Activated CD8-positive, alpha-beta T cell treated with anti-CD3 and anti-CD28 coated beads, Interleukin-2, amount 10 ng/mL, durations not matched to agents 7 days and 5 days (primary cell): ENCODE measurements at places on chromosomes 16 and 17. TPM values are rescaled to one million over a fixed set of nuclear protein-coding genes. Genes with fewer than 3 reads are reported as not detected.

The GAS7 gene
- total RNA-seq: 0.61 TPM

DNA sequence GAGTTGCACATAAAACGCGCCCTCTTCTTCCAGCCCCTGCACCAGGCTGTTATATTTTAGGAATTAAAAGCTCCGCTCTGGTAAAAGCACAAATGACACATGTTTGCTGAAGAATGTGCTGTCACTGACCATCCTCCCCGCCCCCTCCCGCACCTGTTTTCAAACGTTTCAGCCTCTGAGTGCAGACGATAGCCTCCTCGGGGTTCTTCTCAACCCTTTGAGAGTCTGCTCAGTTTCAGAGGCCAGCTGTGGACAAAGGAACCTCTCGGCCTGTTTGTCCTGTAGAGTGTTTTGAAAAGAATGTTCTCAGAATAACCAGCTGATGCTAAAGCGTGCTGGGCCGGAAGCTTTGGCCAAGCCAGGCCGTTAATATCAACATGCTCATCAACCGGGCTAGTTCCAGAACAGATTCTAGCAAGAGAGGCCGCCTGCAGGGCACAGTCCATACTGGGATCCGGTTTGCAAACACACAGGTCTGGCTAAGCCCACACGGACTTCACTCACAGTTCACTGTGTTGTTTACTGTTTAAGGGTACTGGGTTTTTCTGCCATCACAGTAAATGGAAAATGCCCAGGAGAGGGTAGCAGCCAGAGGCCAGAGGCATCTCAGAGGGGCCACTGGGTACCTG is 6.4 kb upstream of the CACNG4 start:
- H3K36me3 ChIP-seq: no peaks in the 10 kb centered on the region
- peaks cover 15% of the 10 kb centered on the region for H3K27me3 ChIP-seq
- H3K4me3 ChIP-seq: no peak overlapping the region

DNA sequence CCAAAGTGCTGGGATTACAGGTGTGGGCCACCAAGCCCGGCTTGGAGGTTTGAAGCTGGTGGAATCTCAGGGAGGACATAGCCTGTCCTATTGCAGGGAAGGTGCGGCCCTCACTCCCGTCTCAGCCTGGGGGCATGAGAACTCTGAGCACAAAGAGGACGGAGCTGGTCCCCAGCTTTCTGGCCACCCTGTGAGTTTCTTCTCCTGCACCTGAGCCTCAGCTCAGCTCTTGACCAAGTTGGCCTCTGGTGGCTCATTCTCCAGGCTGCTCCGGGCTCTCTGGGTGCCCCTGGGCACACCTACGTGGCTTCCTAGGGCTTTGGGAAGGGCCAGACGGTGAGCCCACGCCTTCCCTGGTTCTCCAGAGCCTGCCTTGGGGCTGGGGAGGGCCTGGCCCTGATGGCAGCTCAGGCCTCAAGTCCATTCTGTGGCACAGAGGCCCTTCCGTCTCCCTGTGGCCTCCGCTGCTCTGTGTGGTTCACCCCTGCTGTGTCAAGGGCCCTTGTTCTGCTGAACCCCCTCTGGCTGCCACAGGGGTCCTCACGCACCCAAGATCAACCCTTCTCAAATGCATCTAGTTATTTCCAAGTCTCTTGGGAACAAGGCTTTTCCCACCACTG is 6.9 kb upstream of the FASN start:
- peaks cover 42% of the 10 kb centered on the region for H3K4me1 ChIP-seq
- H3K36me3 ChIP-seq: peaks cover 7% of the 10 kb centered on the region
- no peaks in the 10 kb centered on the region for H3K27me3 ChIP-seq
- DNase-seq: no peak

- H3K4me1 ChIP-seq: no peaks in the 10 kb centered on the region
- DNase-seq: no peak
- H3K27me3 ChIP-seq: no peaks in the 10 kb centered on the region
- H3K27ac ChIP-seq: no peak overlapping the region
- peaks cover 50% of the 10 kb centered on the region for H3K36me3 ChIP-seq
Measured at GRCh38 chr16:16137110-16137509, 86.2 kb downstream of the ABCC6 start.

The TMC8 gene
- 258 TPM for total RNA-seq

The CCL8 gene
- total RNA-seq: not detected

The TLCD3B gene
- 4.6 TPM for total RNA-seq

DNA sequence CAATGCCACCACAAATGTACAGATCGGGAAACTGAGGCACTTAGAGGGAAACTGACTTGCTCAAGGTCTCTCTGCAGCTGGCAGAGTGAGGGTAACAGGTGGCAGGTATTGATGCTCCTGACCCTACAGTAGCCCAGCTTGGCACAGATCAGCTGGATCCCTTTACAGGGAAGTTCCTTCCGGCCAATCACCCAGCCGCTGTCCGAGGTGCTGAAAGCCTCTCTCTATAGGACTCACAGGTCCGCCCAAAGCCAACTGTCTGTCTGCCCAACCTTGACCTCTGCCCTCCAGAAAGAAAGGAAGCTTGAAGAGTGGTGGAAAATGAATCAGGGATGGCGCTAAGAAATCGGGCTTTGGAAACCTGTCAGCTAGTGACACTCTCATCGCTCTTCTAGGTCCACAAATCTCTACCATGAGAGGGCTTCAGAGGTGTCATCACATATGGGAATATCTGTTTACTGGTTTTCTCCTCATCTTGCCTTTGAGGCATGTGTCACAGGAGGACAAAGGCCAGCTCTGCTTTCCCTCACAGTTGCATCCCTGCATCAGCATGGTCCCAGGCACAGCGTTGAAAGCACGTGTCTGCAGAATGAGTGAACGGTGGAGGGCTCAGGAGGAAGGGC is 246.2 kb downstream of the KATNIP start:
- H3K4me3 ChIP-seq: no peak overlapping the region
- H3K4me1 ChIP-seq: no peaks in the 10 kb centered on the region
- no peak overlapping the region for H3K27ac ChIP-seq
- no peaks in the 10 kb centered on the region for H3K36me3 ChIP-seq
- peak; percentile 64 for DNase-seq

DNA sequence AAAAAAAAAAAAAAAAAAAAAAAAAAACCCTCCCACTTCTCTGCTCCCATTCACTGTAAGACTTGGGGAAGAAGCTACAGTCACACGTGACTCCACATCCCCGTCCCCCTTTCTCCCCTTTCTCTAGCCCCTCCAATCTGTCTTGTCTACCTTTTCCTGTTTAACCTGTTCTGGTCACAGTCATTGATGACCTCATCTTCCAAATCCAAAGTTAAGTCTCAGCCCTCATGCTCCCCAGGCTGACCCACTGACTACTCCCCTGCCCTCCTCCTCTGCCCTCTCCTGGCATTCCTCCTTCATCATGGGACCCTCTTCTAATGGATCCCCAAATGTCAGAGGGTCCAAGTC is 1.6 kb upstream of the CDH5 start:
- no peak overlapping the region for H3K27ac ChIP-seq
- H3K36me3 ChIP-seq: no peaks in the 10 kb centered on the region
- H3K4me1 ChIP-seq: peaks cover 24% of the 10 kb centered on the region
- no peak for DNase-seq
- H3K27me3 ChIP-seq: peaks cover 35% of the 10 kb centered on the region
- no peak overlapping the region for H3K4me3 ChIP-seq

- peaks cover 21% of the 10 kb centered on the region for H3K27me3 ChIP-seq
- peak; percentile 79 for DNase-seq
- H3K4me1 ChIP-seq: peaks cover 22% of the 10 kb centered on the region
- no peak overlapping the region for H3K4me3 ChIP-seq
- H3K36me3 ChIP-seq: no peaks in the 10 kb centered on the region
- H3K27ac ChIP-seq: no peak overlapping the region
Measured at GRCh38 chr17:879546-880442, 97.6 kb downstream of the MRM3 start.

The MYH2 gene
- not detected for total RNA-seq
